Prostate gland (tissue), 2 donors: ENCODE measurements at places on chromosomes 1 and 21.

DNA sequence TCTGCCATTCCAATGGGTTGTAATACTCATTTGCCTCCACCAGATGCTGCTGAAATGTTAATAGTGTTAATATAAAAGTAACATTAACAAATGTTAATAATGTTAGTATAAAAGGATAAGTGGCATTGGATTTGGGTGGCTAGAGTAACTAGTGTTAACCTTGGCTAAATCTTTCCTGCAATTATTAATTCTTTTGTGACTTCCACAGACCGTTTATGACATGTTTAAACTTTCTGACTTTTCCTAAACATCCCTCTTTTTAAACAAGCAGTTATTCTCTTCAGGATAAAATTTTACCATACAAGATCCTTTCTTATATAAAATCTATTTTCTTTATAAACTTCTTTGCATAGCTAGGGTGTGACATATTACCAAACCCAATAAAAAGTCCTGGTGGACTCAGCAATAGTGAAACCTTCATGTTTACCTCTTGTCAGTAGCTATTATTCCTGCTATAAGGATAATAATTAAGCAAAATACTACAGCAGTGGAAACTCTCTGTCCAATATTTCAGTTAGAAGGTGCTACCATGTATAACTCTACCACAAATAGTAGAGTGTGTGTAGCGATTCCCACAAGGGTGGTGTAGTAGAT is 41.5 kb downstream of the CCDC30 start:
- DNase-seq = no peak
- H3K4me3 ChIP-seq = no peak overlapping the region
- H3K4me1 ChIP-seq = no peaks in the 10 kb centered on the region
- H3K36me3 ChIP-seq = no peaks in the 10 kb centered on the region

DNA sequence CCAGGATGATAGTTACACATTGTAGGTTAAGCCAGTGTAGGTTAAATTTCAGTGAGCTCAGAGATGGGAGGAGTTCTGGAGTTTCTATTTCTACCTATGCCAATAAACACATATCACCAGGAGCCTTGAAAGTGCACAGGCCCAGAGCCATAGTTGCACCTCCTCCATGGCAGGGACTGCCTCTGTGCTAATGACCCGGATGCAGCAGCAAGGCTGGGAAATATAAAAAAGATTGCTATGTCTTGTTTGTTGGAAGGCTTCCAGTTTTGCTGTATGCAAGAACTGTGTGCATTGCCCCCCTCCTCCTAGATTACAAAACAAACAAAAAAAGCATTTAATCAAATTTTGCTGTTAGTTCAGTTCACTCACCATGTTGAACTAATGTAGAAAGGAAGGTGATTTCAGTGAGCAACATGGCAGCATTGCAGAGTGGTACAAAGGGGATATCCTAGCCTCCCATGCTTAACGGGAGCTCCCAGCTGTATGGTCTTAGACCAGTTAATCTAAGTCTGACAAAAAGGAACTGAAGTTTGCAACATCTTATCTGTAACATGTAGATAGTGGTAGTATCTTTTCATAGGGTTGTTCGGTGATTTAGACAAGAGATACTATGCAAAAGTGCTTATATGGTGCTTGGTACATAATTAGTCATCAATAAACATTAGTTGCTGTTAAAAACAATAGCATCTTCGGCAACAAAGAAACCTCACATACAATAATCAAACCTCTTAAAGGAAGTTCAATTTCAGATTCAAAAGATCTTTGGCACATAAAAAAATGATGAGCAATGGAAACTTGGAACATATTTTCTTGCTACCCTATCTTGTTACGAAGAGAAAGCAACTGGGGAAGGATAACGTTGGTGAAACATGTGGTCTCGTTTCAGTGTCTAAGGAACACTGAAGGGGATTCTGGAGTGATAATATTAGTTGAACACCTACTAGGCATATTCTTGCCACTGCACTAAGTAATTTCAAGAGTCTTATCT is 309.5 kb downstream of the ASTN1 start:
- no peak overlapping the region for H3K4me3 ChIP-seq
- H3K36me3 ChIP-seq = no peaks in the 10 kb centered on the region
- no peak for DNase-seq
- H3K4me1 ChIP-seq = no peaks in the 10 kb centered on the region

- H3K36me3 ChIP-seq = no peaks in the 10 kb centered on the region
- no peaks in the 10 kb centered on the region for H3K27me3 ChIP-seq
- DNase-seq = no peak
- peak overlapping the region; percentile 84 for H3K27ac ChIP-seq
- peaks cover 9% of the 10 kb centered on the region for H3K4me1 ChIP-seq
Observed at GRCh38 chr1:39269791-39270342, 65.4 kb downstream of the MACF1 start.

DNA sequence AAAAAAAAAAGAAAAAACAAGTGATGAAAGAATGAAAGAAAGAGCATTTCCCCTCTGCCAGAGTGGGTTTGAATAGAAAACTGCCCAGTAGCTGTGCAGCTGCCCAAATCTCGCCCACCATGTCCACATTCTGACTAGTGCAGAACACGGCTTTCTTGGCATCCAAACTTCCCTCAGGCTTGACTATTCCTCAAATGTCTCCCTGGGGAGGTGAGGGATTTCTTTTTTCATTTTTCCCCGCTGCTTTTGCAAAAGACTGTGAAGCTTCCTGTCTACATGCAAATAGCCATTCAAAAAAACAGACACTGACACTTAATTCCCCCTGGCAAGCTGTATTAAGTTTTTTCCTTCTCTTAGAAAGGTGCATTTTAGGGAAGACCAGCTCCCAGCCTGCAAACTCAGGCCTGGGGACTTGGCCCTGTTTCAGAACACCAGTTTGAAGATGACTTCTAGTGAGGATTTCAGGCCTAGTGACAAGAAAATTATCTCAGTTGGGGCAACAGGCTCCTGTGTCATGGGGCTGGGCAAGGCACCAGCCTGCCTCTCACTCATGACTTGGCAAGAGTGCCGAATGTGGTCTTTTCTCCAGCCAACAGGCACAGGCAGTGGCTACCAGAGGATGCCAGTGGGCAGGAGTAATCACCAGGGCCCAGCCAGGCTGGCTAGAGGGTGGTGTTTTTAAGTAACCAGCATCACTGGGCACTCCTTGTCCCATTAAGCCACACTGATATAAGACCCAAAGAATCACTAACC is 178.1 kb upstream of the NFIA start:
- DNase-seq = no peak
- no peaks in the 10 kb centered on the region for H3K4me1 ChIP-seq
- no peak overlapping the region for H3K27ac ChIP-seq
- no peaks in the 10 kb centered on the region for H3K36me3 ChIP-seq

DNA sequence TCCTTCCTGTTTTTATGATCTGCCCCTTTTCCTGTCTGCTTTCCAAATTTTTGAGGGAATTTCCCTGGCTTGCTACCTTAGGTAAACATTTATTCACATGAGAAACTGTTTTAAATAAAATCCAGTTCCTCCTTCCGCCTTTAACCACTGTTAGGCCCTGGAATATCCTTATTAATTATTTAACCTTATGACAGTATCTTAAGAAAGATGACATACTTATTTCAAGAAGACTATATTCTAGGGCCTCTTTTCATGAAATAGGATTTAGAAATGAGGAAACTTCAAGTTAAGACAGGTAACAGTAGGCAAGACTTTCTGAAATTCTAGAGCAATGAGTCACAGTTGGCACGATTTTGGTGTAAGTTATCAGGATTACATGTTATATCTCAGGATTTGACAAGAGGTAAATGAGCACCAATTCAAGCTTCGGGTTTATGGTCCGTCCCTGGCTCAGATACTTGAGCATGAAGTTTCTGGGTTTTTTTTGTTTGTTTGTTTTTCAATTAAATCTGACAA is 2.0 kb upstream of the TNFSF18 start:
- DNase-seq = peak; percentile 46
- no peak overlapping the region for H3K27ac ChIP-seq
- no peaks in the 10 kb centered on the region for H3K27me3 ChIP-seq
- peaks cover 3% of the 10 kb centered on the region for H3K4me1 ChIP-seq

DNA sequence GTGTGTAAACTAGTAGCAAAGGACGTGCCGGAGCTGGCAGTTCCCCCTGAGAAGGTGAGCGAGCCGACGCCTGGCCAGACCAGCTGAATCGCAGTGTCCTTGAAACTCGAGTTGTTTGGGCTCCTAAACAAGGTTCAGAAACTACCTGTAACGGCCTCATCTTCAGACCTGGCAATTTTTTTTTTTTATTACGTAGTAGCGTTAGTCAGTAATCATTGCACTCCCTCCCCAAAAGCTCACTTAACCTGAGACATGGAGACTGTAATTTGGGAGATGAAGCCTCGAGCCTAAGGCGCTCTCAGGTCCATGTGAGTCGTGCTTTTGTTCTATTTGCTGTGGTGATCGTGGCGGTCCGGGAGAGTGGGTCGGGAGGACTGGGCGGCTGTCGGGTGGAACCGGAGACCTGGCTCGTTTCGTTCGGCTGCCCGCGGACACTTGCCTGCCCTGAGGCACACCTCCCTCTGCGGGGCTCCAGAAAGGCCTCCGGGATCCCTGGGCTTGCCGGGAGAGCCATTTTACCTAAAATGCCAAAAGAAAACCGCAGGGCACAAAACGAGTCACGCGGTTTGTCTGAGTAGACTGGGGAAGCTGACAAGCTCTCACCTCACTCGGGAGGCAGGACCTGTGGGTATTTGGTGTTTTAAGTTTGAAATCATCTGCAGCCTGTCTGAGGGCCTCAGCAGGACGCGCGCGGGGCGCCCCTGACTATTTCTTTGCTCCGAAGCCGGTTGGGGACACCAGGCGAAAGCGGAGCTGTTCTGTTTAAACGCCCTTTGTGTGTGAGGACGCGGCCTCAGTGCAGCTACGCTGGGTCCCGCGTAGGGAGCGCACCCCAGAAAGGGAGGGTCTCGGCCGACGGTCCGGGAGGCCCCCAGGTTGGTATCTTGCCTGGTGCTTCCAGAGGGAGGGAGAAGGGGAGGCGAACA is 722 bp downstream of the LHX8 start:
- no peak overlapping the region for H3K27ac ChIP-seq
- H3K36me3 ChIP-seq = no peaks in the 10 kb centered on the region
- H3K27me3 ChIP-seq = peaks cover 41% of the 10 kb centered on the region
- no peaks in the 10 kb centered on the region for H3K4me1 ChIP-seq
- DNase-seq = no peak

DNA sequence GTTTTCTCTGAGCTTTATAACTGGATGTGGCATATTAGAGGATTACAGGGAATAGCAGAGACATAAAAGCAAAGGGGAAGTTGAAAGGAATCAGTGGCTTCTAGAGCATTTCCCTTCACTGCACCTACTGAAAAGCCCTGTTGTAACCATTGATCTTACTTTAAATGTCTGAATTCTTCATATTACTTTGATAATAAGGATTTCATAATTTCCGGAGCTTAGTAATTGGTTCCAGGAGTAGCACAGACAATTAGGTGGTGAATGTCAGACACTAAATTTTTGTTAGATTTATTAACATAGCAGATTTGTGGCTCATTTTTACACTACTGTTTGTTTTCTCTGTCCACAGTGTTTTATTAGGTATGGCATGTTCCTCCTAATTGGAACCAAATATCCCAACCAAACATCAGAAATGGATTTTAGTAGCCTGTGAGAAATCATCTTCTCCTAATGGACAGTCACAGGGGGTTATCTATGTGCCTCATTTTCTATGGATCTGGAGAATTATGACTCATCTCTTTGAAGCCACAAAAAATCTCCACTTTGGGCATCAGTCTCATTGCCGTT is 100.5 kb downstream of the GIPC2 start:
- H3K27ac ChIP-seq = no peak overlapping the region
- no peaks in the 10 kb centered on the region for H3K4me1 ChIP-seq
- no peak for DNase-seq
- no peak overlapping the region for H3K4me3 ChIP-seq
- H3K27me3 ChIP-seq = no peaks in the 10 kb centered on the region

- H3K4me1 ChIP-seq = no peaks in the 10 kb centered on the region
- H3K27me3 ChIP-seq = no peaks in the 10 kb centered on the region
- H3K4me3 ChIP-seq = no peak overlapping the region
- DNase-seq = no peak
- H3K27ac ChIP-seq = no peak overlapping the region
Observed at GRCh38 chr1:199010933-199011332, 372.1 kb downstream of the PTPRC start.

DNA sequence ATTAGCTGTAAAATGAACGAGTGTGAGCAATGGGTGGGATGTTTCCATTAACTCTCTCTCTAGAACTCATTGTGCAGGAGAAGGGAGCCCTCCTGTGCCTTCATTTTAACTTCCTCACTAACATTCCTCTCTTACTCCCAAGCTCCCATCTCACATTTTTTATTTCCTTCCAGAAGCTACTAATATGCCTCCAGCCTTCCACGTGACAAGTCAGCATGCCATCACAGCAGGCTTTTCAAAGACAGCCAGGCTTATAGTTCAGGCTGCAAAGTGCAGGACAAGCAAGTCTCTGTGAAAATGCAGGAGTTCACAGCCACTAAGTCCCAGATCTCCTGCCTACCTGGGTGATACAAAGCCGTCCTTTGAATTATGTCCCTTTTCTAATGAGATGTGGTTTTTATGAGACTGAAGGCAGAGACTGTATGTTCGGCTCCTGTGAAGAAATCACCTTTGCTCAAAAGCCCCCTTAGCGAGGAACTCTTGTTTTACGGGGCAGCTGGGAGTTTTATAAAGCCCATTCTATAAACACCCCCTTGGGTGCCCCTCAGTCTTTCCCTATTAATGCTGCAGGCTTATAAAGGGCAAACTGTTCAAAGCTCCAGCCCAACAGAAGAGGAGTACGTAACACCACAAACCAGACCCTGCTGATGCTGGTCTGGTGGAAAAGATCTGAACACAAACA is 14.8 kb upstream of the ANGPTL7 start:
- DNase-seq = no peak
- no peak overlapping the region for H3K4me3 ChIP-seq
- peaks cover 7% of the 10 kb centered on the region for H3K4me1 ChIP-seq
- H3K36me3 ChIP-seq = no peaks in the 10 kb centered on the region

- H3K36me3 ChIP-seq = no peaks in the 10 kb centered on the region
- no peak overlapping the region for H3K4me3 ChIP-seq
- H3K27ac ChIP-seq = no peak overlapping the region
- H3K27me3 ChIP-seq = no peaks in the 10 kb centered on the region
Observed at GRCh38 chr1:83864991-83865390, 133.9 kb downstream of the TTLL7 start.

DNA sequence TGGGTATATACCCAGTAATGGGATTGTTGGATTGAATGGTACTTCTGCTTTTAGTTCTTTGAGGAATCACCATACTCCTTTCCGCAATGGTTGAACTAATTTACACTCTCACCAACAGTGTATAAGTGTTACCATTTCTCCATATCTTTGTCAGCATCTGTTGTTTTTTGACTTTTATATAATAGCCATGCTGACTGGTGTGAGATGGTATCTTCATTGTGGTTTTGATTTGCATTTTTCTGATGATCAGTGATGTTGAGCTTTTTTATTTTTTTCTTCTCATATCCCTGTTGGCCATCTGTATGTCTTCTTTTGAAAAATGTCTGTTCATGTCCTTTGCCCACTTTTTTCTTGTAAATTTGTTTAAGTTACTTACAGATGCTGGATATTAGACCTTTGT is 14.1 kb downstream of the DNM3 start:
- no peak overlapping the region for H3K27ac ChIP-seq
- H3K36me3 ChIP-seq = no peaks in the 10 kb centered on the region
- no peak for DNase-seq
